ENCODE measurements at places on chromosomes 6 and 20. TPM values are rescaled to one million over a fixed set of nuclear protein-coding genes. Genes with fewer than 3 reads are reported as not detected.
A peak's percentile ranks its signal among the peaks of the same experiment; 100 is the strongest.

Gene HLA-DQA1
- 18.2 TPM for total RNA-seq

GRCh38 chr20:41776421-41776820 is 158.2 kb upstream of the CHD6 start:
- no peaks in the 10 kb centered on the region for H3K36me3 ChIP-seq
- no peaks in the 10 kb centered on the region for H3K4me1 ChIP-seq
- H3K27ac ChIP-seq: no peak overlapping the region
- peaks cover 55% of the 10 kb centered on the region for H3K27me3 ChIP-seq
- no peak for DNase-seq

DNA sequence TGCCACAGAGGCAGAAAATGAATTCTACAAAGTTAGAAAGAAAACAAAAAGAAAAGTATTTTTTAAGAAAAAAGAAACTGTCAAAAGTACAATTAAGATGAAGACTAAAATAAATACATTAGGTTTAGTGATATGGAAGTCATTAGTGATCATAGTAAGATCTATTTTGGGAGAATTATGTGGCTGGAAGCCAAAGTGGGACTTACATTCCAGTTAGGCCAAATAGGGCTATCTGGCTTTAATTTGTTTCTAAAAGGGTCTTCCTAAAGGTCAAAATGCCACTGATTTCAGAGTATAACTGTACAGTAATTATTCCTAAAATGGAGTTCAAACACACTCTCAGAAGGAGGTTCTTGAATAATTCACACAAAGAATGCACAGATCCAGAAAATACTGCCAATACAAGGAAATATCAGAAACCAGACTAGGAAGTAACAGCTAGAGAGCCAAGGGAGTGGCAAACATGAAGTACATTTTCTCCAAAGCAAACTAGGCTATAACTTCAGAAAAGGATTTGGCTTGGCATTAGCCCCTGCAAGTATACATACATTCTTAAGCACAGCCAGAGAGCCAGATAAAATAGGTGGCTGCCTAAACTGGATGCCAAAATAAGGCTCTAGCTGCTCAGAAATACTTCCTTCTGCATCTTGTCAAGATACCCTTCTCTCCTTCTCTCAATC is 45.3 kb downstream of the PDSS2 start:
- no peak for DNase-seq
- H3K4me3 ChIP-seq: no peak overlapping the region
- H3K36me3 ChIP-seq: peaks cover 5% of the 10 kb centered on the region
- peaks cover 5% of the 10 kb centered on the region for H3K4me1 ChIP-seq
- no peaks in the 10 kb centered on the region for H3K27me3 ChIP-seq

Gene TSBP1
- not detected for total RNA-seq

DNA sequence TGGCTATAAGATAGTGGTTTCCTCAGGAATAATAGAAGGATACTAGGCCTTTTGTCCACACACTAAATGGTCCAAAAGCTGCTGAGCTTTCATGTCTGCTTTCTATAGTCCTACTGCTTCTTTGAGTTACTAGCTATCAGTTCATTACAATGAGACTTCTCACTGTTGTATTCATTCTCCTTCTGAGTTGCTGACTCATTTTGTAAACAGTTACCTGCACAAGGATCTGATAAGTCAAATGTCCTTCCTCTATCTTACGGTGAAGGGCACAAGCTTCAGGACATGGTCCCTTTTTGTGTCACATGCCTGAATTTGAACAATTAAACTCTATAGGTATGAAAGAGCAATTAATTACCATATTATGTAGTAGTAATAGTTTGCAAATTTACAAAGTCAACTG is 90.5 kb downstream of the MAN1A1 start:
- peaks cover 19% of the 10 kb centered on the region for H3K4me1 ChIP-seq
- no peaks in the 10 kb centered on the region for H3K36me3 ChIP-seq
- DNase-seq: no peak

- no peak for DNase-seq
- H3K27me3 ChIP-seq: no peaks in the 10 kb centered on the region
- peaks cover 19% of the 10 kb centered on the region for H3K4me1 ChIP-seq
- no peak overlapping the region for H3K4me3 ChIP-seq
- H3K27ac ChIP-seq: peak overlapping the region; percentile 14
Observed at GRCh38 chr6:89047473-89047872, 33.1 kb upstream of the PNRC1 start.

DNA sequence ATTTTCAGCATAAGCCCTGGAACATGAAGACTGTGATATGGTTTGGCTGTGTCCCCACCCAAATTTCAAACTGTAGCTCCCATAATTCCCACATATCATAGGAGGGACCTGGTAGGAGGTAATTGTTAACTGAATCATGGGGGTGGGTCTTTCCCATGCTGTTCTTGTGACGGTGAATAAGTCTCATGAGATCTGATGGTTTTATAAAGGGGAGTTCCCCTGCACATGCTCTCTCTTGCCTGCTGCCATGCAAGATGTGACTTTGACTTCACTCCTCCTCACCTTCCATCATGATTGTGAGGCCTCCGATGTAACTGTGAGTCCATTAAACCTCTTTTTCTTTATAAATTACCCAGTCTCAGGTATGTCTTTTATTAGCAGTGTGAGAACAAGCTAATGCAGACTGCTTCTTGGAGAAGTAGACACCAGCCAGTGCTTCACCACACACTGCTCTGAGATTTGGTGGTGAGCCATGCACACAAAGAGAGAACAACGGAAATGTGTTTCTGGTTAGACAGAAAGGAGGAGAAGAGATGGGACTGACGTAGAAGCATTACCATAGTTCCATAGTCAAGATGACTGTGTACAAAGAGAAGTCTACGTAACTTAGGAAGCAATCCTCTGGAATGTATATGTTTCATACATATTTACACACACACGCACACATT is 97.8 kb downstream of the BACH2 start:
- H3K27me3 ChIP-seq: no peaks in the 10 kb centered on the region
- no peak for DNase-seq
- H3K4me1 ChIP-seq: peaks cover 17% of the 10 kb centered on the region
- no peak overlapping the region for H3K4me3 ChIP-seq
- no peak overlapping the region for H3K27ac ChIP-seq
- H3K36me3 ChIP-seq: peaks cover 5% of the 10 kb centered on the region

GRCh38 chr6:98529364-98529763 is 305.0 kb upstream of the POU3F2 start:
- no peak overlapping the region for H3K4me3 ChIP-seq
- H3K36me3 ChIP-seq: no peaks in the 10 kb centered on the region
- H3K27me3 ChIP-seq: no peaks in the 10 kb centered on the region
- no peak overlapping the region for H3K27ac ChIP-seq
- no peaks in the 10 kb centered on the region for H3K4me1 ChIP-seq

DNA sequence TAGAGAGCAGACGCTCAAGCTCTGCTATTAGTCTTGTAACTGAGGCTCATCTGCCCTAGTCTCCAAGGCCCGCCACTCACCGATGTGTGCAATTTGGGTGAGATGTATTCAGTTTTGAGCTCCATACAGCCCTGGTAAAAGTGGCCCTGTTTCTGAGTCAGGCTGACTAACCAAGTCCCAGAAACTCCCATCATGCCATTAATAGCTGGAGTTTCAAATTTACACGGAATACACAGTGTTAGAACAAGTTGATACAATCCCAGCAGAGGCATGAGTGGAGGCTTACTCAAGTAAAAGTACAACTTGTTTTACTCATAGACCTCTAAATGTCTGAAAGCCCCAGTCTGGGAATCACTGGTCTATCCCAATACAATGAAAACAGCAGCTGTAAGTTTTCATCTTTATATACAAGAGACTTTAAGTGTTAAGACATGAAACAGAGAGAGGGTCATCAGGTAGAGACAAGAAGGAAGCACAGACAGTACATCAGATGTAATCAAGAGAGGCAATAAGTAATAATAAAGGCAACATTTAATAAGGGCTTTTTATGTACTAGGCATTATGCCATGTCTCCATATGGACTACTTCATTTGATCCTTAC is 42.4 kb downstream of the RTN4IP1 start:
- H3K4me3 ChIP-seq: no peak overlapping the region
- no peaks in the 10 kb centered on the region for H3K4me1 ChIP-seq
- H3K36me3 ChIP-seq: peaks cover 9% of the 10 kb centered on the region
- no peaks in the 10 kb centered on the region for H3K27me3 ChIP-seq

DNA sequence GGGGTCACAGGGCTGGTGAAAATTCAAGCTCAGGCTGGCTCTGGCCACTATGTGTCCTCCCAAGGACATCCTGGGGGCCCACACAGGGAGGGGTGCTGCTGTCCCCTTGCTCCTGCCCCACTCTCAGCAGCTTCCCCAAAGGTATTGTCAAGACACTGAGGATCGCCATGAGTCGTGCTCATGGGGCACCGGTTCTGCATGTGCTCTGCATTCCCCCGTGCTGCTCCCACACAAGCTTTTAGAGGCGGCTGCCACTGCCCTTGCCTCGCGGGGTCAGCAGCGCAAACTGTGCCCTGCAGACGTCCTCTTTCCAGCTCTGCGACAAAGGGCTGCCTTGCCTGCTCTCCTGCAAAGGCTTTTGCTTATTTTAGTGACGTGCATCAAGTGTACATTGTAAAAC is 179.8 kb downstream of the ERMARD start:
- H3K27ac ChIP-seq: no peak overlapping the region

- H3K4me1 ChIP-seq: peaks cover 11% of the 10 kb centered on the region
- peak overlapping the region; percentile 49 for H3K27ac ChIP-seq
- peak overlapping the region; percentile 49 for H3K4me3 ChIP-seq
- peaks cover 11% of the 10 kb centered on the region for H3K36me3 ChIP-seq
Observed at GRCh38 chr20:49948178-49948577, 12.0 kb downstream of the RNF114 start.

Gene FGD2
- 1.7 TPM for total RNA-seq

DNA sequence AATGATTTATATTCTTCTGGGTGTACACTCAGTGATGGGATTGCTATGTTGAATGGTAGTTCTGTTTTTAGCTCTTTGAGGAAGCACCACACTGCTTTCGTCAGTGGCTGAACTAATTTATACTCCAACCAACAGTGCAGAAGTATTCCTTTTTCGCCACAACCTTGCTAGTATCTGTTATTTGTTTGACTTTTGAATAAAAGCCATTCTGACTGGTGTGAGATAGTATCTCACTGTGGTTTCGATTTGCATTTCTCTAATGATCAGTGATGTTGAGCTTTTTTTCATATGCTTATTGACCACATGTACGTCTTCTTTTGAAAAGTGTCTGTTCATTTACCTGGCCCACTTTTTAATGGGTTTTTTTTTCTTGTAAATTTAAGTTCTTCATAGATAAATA is 583.8 kb upstream of the ARID1B start:
- peaks cover 23% of the 10 kb centered on the region for H3K4me1 ChIP-seq
- H3K27me3 ChIP-seq: no peaks in the 10 kb centered on the region
- DNase-seq: no peak
- peak overlapping the region; percentile 30 for H3K27ac ChIP-seq

Gene CTAGE9
- not detected for total RNA-seq

Gene SLC17A1
- 0.52 TPM for total RNA-seq

Gene QKI
- total RNA-seq: 95.3 TPM

DNA sequence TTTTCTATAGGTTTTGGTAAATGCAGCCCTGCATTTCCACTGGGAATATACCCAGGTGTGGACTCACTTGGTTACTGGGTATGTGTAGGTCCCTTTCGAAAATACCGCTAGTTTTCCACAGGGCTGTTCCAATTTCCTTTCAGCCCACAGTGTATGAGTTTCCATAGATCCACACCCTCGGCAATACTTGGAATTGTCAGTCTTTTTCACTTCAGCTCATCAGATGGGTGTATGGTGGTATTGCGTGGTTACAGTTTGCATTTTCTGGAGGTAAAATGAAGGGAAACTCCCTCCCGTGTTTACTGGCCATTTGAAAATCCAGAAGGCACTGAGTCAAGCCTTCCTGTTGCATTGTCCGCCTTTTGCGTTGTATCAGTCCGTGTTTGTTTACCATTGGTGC is 453.6 kb downstream of the CDH26 start:
- H3K4me1 ChIP-seq: no peaks in the 10 kb centered on the region
- DNase-seq: no peak
- H3K27me3 ChIP-seq: no peaks in the 10 kb centered on the region
- H3K27ac ChIP-seq: no peak overlapping the region
- no peaks in the 10 kb centered on the region for H3K36me3 ChIP-seq

DNA sequence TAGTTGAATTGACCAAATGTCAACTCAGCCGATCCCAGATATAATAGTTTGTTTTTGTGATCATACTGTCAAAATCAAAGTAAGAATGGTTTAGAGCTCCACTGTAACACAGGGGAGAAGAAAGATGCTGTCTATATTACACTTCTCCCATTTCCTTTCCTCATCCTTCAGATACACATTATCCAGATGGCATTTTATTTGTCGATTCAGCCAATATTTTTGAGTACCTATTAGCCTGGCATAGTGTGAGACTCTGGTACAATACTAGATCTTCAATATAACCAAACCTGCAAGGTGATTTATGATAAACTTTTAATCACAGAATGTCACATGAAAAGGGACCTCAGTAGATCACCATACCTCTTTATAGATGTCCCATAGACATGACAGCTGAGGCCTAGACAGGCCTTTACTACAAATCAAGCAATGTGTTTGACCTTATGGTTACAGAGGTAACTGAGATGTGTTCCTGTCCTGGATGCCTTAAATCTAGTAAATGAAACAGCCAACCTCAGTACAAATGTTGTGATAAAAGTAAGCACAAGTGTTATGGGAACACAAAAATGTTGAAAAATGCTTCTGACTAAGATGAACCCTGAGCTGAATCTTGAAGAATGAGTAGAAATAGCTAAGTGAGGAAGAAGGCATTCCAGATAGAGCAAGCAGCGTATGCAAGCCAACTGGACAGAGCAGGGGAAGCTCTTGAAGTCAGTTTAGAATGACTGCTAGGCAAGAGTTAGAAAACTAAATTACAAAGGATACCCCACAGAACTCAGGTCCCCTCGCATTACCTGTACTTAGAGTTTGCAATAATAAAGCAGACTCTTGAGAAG is 1.9 kb downstream of the FBXO9 start:
- DNase-seq: no peak
- H3K27ac ChIP-seq: peak overlapping the region; percentile 87
- peaks cover 28% of the 10 kb centered on the region for H3K4me1 ChIP-seq
- peak overlapping the region; percentile 73 for H3K4me3 ChIP-seq
- no peaks in the 10 kb centered on the region for H3K27me3 ChIP-seq

Gene GNAS
- 1,096 TPM for total RNA-seq

Gene C6orf132
- total RNA-seq: not detected

- peaks cover 6% of the 10 kb centered on the region for H3K27me3 ChIP-seq
- DNase-seq: no peak
- H3K36me3 ChIP-seq: no peaks in the 10 kb centered on the region
- no peak overlapping the region for H3K27ac ChIP-seq
- H3K4me1 ChIP-seq: peaks cover 9% of the 10 kb centered on the region
Observed at GRCh38 chr6:16058201-16058928, 70.5 kb upstream of the MYLIP start.
